Motor neuron (in vitro differentiated cells): ENCODE measurements at places on chromosomes 6 and 20. TPM values are rescaled to one million over a fixed set of nuclear protein-coding genes. Genes with fewer than 3 reads are reported as not detected.
A peak's percentile ranks its signal among the peaks of the same experiment; 100 is the strongest.

- no peak for ATAC-seq
Observed at GRCh38 chr6:160190081-160190480, 68.5 kb downstream of the SLC22A1 start.

DNA sequence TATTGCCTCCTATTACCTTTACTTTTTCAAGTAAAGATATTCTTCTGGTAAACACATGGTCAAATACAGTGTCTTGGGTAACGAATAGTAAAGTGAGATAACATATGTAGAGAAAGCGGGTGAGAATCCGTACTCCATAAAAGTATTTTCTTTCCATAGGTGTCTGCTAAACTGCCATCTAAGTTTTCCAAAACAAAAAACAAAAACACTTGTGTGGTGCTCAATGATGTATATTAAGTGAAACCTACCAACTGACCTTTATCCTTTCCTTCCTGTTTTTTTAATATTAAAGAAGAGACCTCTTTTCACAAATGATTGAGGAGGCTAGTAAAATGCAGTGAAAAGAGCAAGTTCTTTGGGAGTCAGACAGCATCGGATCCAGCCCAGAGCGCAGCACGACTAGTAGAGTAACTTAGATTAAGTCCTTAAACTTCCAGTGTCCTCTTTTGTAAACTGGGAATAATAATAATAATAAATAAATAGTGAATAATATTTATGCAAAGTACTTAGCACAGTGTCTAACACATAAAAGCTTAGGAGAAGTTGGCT is 437 bp upstream of the CDKAL1 start:
- no peak for ATAC-seq

- ATAC-seq: no peak
Observed at GRCh38 chr6:33091957-33092356, 16.2 kb downstream of the HLA-DPB1 start.

BNIP5 gene
- not detected in 2 replicates for total RNA-seq

SUMO4 gene
- total RNA-seq: 0.86 and 0.92 TPM in 2 replicates

KCNS1 gene
- total RNA-seq: 0.45 and 0.68 TPM in 2 replicates

HLA-DOA gene
- total RNA-seq: 1.3 and 1.7 TPM in 2 replicates

DNA sequence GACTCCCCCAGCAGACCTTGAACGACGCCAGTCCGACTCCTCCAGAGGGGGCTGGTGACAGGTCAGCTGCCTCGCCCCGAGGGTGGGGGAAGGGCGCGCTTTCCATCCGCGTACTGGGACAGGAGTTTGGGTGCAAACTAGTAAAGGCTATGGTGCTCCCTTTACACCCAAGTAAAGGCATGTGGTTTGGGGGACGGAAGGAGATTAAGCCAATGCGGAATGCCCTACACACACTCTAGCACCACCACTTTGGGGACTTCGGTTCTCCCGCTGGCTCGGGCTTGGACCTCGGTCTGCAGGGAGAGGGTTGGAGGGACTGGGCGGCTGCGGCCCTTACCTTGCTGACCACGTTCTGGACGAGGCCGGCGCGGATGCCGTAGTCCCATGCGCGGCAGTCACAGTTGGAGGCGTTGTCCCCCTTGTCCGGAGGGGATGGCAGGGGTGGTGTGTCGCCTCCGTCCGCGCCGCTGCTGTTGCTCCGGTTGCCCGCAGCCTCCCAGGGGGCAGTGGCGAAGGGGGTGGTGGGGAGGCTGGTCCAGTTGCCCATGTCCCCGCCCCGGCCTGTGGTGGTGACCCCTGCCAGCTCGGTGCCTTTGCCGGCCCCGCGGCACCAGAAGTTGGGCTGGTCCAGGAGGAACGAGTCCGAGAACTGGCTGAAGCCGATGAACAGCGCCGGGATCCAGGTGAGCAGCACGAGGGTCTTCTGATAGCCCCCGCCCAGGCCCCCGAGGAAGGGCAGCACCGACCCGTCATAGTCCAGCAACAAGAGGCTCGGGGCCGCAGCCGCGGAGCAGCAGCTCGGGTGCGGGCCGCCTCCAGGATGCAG is 1.1 kb downstream of the SLC22A23 start:
- peak; percentile 24 for ATAC-seq

FAM217B gene
- 13.6 and 13.9 TPM in 2 replicates for total RNA-seq

DNA sequence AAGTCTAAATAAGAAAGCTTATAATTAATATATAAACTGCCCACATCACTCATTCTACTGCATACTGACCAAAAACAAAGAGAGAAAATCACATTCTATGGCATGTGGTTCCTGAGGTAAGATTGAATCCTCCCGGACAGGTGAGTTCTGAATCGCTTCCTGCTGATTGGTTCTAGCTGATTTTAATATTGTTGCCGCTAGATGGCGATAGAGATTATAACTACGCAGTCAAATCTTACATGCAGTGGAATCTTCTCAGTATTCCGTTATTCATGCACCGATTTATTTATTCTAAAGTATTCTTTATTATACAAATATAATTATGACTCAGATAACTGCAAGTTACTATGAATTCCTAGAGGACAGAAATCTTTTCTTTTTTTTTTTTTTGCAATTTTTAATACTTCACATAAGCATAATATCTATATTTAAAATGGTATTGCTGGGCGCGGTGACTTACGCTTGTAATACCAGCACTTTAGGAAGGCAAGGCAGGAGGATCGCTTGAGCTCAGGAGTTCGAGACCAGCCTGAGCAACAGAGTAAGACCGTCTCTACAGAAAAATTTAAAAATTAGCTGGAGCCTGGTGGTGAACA is 24.2 kb upstream of the TMX4 start:
- ATAC-seq: peak; percentile 61

DNA sequence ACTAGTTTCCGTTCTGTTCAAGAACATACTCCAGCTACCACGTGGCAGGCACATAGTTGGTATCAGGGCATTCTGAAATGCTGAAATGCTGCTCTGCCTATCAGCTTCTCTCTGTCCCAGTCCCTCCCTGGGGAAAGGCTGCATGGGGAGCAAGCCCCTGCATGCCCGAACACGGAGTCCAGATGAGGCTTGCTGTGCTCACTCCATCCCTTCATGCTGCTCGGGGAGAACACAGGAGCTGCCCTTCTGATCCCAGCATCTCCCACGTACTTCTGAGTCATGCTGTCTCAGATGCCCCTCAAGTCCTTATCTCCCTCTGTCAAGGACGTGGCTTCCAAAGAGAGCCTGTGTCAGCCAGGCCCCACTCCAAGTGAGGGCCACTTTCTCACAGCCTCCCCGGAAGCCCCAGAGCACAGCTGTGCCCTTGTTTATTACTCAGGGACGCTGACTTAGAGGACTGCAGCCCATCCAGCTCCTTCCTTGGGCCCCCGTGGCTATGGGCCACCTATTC is 29.4 kb downstream of the THBS2 start:
- ATAC-seq: no peak

- no peak for ATAC-seq
Observed at GRCh38 chr20:50067461-50067860, 45.5 kb downstream of the UBE2V1 start.

MYB gene
- 1.7 and 5.1 TPM in 2 replicates for total RNA-seq

DNA sequence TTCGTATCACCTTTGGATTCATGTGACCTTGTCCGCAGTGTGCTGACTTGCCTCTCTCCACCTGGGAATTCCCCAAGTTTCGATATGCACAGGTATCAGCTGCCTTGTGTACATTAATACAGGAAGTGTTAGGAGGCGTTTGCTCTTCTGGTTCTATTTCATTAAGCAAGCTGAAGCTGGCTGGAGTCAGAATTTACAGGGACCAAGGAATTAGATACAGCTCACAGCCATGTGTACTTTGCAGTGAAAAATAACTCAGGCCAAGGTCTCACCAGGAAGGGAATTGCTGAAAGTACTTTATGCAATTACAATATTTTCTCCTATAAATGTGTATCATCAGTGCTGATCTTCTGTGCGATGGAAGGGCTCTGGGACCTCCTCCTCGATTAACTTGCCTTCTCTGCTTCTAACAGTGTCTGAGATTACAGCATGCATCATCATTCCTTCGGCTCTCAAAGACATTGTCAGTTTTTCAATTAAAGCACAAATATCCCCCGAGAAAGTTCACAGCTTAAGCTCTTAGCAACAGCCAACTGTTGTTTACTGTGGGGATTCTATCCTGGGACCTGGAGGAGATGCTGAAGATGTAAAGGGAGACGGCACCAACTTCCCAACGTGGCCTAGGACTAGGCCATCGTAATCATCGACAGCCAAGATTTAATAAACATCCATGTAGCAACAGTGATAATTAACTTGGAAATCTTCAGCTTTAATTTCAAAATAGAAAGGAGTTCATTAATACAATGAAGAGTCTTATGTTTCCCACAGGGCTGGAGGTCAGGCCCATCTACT is 13.8 kb upstream of the TIAM2 start:
- no peak for ATAC-seq

WFDC2 gene
- total RNA-seq: 1.3 and 2.6 TPM in 2 replicates

NT5E gene
- total RNA-seq: 64.2 and 65.7 TPM in 2 replicates

SPATS1 gene
- total RNA-seq: not detected in 2 replicates

DNA sequence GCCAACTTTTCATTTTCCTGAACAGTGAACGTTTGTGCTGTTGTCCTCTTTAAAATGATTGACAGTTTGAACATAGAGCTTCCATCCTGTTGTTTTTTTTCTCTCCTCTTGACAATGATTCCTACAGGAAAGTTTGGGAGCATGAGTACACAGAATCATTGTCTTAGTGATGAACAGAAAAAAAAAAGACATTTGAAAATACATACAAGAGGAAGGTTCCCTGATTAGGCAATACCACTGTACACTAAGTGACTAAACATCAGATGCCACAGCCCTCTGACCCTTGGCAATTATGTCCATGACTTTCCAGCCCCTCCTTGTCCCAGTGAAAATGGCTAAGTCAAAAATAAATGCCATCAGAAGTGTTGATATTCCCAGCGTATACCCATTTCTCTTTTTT is 71.5 kb downstream of the RTN4IP1 start:
- ATAC-seq: no peak

FAXC gene
- 2.4 and 2.5 TPM in 2 replicates for total RNA-seq

DUSP15 gene
- 21.0 and 30.0 TPM in 2 replicates for total RNA-seq

DNA sequence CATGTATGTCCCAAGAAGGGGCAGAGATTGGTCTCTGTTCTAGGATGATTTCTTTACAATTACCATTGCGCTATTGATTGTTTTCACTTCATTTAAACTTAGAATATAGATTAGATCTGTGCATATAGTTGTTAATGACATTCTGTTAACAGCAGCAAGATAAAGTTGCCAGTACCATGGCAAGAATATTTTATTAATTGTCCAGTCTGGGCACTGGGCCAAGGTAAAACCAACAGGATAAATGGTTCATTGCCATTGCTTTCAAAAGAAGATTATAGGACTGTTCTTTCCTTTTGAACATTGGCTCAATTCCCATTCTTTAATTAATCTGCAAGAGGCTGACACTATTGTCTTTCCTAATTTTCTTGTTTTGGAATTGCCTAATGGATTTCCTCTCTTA is 592.4 kb downstream of the RFPL4B start:
- no peak for ATAC-seq

CDC5L gene
- total RNA-seq: 24.0 and 29.0 TPM in 2 replicates

DNA sequence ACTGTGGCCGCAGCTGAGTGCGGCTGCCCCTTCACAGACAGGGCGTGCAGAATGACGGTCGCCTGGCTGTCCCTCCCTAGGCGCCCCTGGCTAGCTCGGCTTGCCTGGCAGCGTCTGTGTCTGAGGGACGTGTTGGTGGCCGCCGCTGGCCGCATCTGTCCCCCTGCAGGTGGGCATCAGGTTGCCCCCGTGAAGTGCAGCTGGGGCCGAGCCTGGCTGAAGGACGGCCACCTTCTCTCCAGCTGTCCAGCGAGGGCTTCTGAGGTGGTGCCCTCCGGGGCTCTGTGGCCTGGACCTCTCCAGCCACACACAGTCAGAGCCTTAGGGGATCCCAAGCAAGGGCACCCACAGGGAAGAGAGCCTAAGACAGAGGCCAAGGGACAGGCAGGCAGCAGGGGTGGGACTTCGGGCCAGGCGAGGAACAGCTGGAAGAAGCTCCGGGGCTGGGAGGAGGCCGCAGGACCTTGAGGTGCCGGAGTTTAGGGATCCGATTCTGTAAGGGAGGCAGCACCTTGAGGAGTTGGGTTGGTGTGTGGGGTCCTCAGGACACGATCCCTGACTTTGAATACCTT is 89.0 kb upstream of the EPB41L1 start:
- no peak for ATAC-seq

OR2B6 gene
- not detected in 2 replicates for total RNA-seq
